ENCODE measurements at places on chromosomes 12 and 14. TPM values are rescaled to one million over a fixed set of nuclear protein-coding genes. Genes with fewer than 3 reads are reported as not detected.

- no peak for DNase-seq
Measured at GRCh38 chr12:87585882-87586557, 443.2 kb downstream of the C12orf50 start.

DNA sequence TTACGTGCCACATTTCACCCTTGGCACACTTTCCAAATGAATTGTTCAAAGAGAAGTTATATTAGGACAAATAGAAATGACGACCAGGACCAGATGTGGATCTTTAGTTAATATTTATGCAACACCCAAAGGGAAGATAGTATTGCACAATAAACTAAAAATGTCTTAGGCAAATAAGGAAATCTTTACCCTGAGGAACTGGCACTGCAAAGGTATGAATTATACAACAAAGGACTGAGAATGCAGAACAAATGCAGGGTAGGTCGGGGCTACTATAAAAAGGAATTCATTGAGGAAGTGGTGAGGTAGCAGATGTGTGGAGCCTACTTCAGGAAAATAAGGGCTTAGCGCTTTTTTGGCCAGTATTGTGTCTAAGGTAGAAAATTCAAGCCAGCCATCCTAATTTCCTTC lies 3.9 kb upstream of the TMTC2 start:
- no peak for DNase-seq

- DNase-seq: no peak
Measured at GRCh38 chr12:92511786-92512185, 191.0 kb upstream of the PLEKHG7 start.

GRCh38 chr12:95545731-95546490 lies 5.4 kb downstream of the USP44 start:
- no peak for DNase-seq

DNA sequence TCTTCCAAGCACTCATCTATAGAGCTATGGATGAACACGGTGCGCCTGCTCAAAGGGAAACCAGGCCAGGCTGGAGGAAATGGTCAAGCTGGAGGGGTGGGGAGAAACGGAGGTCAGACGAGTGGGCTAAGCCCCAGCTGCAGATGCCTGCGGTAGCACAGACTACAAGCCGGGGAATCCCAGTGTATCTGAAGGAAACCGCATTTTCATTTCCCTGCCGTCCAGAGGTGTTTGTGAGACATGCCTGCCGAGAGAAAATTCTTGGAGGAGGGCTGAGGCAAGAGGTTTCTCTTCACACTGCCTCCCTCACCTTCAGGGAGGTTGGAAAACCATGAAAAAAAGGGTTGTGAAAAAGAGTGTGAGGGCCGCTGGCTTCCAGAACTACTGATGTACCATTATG lies 102.0 kb upstream of the FOXN3 start:
- no peak for DNase-seq

- no peak for DNase-seq
Measured at GRCh38 chr14:91256661-91257060, 12.2 kb upstream of the GPR68 start.

DNA sequence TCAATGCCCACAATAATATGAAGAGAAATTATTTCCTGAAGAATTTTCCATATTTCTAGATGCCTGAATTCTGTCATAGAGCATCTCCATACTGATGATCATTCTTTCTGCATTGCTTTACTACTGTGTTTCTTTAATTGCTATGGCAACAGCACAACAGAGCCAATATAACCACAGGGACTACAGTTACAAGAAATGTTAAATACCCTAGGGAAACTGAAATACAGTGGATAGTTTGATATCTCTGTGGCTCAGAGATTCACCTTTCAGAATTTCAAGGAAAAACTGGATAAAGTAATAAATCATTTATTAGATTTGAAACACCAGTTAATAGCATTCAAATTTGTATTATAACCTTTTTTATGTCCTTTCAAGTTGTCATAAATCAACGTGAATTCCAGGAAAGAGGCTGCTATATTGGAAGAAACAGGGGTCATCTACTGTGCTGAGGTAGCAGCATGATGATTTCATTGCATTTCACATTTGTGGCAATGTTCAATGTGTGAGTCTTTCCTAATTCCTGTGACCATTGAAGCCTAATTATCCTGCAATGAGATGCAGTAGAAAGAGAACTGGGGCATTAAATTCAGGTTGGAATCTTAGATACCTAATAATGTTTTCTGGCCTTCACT lies 267.1 kb downstream of the LRFN5 start:
- no peak for DNase-seq

DNA sequence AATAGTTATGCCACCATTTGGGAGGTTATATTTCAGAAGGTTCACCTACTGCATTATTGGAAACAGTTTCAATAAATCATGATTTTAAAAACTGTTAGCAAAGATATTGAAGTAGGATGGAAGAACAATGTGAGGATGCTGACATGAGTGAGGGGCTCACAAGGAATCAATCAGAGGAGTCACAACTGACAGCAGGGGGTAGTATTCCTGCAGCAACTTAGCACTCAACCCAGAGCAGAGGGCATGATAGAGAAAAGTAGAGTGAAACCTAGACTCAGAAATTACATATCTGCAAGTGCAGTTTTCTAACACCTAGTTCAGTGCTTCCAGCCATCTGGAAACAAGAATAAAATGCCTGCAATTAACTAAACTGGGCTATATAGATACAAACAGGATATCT lies 772.5 kb upstream of the USP15 start:
- DNase-seq: no peak

DNA sequence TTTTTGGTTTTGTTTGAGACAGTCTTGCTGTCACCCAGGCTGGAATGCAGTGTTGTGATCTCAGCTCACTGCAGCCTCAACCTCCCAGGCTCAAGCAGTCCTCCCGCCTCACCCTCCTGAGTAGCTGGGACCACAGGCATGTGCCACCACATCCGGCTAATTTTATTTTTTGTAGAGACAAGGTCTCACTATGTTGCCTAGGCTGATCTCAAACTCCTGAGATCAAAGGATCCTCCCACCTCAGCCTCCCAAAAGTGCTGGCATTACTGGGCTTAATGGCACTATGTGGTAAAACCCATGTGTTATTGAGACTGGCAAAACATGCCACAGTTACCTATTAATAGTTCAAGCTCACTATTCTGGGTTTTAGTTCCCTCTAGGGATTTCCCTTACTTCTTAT lies 51.2 kb upstream of the KCNH3 start:
- no peak for DNase-seq

- DNase-seq: no peak
Measured at GRCh38 chr14:34043627-34044372, 92.9 kb upstream of the EGLN3 start.

DNA sequence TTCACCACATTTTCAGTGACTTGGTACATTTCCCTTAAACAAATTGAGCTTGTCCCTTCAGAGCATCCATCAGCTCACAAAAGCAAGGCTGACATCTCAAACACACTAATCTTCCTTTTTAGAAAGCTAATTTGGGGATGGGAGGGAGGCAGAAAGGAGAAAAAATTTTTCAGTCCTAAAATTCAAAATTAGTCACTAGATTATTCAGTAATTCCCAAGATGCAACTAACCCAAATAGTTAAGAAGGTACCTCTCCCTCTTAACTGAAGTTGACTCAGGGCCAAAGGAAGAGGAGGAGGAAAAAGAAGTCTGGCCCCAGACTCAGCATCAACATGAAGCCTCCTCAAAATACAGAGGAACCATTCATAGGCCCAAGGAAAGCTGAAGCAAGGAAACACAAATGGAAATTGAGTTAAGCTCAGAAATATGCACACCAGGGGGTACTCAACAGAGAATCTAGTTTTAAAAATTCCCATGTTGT lies 21.7 kb downstream of the CBX5 start:
- no peak for DNase-seq

DNA sequence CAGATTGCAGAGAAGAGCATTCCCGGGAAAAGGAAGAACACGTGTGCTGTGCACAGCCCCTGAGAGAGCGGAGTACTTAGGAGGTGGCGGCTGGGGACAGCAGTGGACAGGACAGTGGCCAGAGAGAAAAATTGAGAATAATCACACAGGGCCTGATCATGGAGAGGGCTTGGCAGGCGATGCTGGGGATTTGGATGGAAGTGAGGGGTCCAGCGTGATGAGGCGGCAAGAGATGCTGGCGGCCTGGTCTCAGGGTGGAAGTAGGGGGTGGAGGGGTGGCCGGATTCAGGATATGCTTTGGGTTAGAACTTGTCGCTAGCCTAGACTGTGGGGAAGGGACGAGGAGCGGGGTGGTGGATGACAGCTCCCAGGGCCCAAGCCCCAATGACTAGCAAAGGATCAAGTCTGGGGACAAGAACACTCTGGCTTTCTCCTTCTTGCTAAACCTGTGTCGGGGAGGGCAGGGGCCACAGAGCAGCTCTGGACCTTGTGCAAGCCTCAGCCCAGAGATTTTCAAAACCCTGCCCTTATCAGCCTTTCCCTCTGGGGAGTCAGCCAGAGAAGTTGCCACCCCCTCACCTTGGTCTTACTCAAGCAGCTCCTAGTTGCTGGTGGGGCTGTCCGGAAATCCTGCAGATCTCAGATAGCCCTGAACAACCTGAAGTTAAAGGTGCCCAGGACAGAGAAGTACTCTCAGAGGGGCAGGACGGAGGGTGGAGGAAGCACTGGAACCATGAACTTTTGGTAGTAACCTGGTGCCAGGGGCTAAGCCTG lies 1.3 kb downstream of the HVCN1 start:
- DNase-seq: no peak

- no peak for DNase-seq
Measured at GRCh38 chr12:130132831-130133511, 29.3 kb upstream of the FZD10 start.

Gene RNU4-1
- total RNA-seq: 976 TPM

Gene KLRF2
- not detected for total RNA-seq

Gene KRT71
- not detected for total RNA-seq

Gene VIPAS39
- 13.8 TPM for total RNA-seq

Data from mesenteric fat pad (tissue), 1 donor.